ENCODE measurements at places on chromosomes 1 and 21.

DNA sequence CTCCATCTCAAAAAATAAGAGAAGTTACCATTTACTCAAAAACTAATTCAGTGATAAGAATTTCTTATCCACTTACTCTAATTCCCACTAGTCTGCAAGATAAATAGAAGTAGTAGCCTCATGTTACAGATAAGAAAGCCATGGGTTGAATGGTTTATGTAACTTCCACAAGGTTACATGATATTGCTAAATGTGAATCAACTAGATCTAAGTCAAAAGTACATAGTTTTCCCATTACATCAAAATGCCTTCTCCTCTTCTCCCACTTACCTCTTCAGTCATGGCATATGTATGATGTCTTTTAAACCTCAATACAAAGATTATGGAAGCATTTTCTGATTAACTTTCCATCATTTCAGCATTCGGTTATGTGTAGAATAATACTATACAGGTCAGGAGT, 108.5 kb downstream of the ASH1L start:
- DNase-seq, result no peak

DNA sequence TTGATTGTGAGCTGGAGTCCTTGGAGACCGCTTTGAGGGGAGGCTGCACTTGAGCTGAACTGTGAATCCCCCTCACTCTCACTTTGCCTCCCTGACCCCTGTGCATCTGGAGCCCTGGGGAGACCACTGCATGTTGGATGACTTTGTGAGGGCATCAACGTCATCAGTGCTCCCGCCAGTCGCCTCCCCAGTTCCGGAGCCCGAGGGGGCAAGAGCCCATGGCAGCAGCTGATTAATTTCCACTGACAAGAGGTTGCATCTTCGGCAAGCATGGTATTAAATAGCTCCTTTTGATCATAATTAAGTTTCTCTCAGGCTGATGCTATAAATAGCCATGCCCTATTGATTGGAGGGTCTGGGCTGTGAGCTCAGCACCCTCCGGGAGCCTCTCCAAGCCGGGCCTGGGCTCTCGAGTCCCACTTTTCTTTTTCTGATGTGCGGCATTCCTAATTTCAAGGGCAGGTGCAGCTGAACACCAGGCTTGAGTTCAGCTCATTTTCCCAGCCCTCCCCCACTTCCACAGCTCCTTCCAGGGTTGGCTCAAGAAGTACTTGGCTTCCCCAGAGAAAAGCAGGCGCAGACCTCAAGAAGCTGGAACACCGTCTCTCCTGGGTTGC, 33.2 kb downstream of the KCND3 start:
- no peak for DNase-seq

DNA sequence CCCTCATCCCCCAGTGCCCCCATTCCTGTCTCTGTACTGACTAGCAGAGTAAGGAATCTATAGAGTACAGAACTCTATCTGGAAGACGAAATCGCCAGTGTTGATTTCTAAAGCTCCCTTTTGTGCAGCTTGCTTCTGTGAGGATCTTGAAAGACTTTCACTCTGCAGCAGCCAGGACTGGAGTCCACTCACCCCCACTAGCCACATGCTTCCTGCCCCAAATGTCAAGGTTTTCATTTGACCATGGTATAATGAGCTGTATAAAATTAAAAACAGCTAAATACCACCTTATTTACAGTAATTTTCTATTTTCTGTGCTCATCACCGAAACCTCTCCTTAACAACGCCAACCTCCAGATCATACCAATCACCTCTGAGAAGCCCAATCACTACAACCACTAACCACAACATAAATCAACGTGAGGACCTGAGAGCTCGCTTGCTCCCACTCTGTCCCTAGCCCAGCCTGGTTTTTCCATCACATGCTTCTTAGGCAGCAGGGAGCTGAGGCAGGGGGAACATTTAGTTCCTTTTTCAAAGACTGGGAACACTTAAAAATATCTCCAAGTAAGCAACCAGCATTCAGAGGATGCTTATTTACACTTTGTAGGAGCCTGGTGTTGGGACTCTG, 56.1 kb upstream of the IRF2BP2 start:
- DNase-seq, result no peak

DNA sequence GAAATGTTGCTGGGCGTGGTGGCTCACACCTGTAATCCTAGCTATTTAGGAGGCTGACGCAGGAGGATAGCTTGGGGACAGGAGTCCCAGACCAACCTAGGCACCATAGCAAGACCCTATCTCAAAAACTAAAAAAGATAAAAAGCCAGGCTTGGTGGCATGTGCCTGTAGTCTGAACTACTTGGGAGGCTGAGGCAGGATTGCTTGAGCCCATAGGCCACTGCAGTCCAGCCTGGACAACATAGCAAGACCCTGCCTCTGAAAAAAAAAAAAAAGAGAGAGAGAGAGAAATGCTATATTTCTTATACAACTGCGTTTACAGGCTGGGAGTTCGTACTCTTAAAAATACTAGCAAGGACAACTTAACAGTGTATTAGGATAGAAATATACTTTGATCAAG, 46.2 kb upstream of the SPOCD1 start:
- DNase-seq, result no peak

Measured in activated CD4-positive, alpha-beta T cell treated with anti-CD3 and anti-CD28 coated beads for 36 hours (primary cell).